Right atrium auricular region (tissue), 2 donors: ENCODE measurements at places on chromosomes 4 and X. TPM values are rescaled to one million over a fixed set of nuclear protein-coding genes. Genes with fewer than 3 reads are reported as not detected.

Gene CLDN22
- total RNA-seq = not detected

DNA sequence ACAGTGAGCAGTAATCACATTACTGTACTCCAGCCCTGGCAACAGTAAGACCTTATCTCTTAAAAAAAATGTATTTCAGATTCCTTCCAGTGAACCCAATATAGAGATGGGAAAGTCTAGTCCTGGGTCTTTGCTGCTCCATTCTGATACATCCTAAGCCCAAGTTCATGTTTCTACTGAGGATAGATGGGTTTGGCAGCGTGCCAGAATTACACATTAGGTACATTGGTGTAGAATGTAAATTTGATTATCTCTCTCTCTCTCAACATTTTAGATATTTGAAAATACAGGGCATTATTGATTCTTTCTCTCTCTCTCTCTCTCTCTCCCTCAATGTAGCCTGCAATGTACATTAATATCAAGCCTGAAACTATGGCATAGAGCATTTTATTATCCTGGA is 43.5 kb upstream of the ZNF330 start:
- DNase-seq = no peak

DNA sequence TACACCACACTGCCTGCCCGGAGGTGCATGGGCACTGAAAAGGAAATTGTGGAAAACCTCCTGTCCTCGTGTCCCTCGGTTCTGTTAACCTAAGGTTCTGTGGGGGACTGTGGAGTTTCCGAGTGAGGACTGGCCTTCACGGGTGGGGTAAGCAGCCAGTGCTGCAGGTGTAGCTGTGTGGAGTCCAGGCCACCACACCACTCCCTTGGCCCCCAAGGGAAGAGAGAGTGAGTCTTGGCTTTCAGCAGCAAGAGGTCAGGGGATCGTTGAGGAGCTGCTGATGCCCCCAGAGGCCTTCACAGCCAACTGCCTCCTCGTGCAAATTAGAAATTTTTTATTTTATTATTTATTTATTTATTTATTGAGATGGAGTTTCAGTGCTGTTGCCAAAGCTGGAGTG is 20.4 kb downstream of the BEND4 start:
- no peak for DNase-seq

GRCh38 chr4:138871555-138871875 is 144.1 kb upstream of the NOCT start:
- no peak for DNase-seq

- DNase-seq = no peak
Measured at GRCh38 chrX:13261348-13261747, 58.5 kb downstream of the ATXN3L start.

DNA sequence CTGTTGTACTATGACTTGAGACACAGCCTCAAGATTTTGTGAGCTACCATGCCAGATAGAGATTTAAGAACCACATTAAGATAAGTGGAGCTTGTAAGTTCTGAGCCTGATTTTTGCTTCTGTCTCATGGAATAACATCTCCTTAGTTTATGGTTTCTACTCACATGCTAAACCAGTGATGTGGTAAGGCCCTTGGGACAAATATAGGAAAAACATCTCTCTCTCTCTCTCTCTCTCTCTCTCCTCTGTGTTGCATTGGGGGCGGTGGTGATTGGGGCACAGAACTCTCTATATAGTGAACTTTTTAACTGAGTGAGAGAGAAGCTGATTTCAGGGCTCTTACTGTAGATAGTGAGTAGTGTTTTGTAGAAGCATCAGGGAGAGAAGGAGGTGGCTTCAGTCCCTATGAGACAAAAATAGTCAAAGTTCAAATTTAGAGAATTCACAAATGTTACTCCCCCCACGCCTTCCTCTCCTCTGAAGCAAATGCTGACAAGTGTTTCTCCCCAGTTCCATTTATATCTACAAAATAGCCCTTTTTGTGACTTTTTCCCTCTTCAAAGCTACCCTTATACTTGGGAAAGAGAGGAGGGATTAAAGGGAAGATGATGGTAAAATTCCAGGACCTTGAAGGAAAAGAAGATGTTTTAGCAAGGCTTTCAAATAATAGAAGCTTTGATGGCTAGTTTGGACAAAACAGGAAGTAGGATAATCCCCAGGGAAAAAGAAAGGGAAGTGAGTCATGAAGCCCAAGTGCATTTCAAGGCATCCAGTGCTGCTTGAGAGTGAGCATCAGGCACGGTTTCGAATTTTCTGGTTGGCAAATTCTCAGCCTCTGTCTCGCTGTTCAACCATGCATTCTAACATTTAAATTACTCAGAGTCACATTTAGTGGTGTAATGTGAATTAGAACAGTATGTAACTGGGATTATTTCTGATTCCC is 134.3 kb upstream of the AP1S2 start:
- DNase-seq = no peak

- DNase-seq = no peak
Measured at GRCh38 chr4:2671267-2671895, 84.8 kb downstream of the TNIP2 start.

DNA sequence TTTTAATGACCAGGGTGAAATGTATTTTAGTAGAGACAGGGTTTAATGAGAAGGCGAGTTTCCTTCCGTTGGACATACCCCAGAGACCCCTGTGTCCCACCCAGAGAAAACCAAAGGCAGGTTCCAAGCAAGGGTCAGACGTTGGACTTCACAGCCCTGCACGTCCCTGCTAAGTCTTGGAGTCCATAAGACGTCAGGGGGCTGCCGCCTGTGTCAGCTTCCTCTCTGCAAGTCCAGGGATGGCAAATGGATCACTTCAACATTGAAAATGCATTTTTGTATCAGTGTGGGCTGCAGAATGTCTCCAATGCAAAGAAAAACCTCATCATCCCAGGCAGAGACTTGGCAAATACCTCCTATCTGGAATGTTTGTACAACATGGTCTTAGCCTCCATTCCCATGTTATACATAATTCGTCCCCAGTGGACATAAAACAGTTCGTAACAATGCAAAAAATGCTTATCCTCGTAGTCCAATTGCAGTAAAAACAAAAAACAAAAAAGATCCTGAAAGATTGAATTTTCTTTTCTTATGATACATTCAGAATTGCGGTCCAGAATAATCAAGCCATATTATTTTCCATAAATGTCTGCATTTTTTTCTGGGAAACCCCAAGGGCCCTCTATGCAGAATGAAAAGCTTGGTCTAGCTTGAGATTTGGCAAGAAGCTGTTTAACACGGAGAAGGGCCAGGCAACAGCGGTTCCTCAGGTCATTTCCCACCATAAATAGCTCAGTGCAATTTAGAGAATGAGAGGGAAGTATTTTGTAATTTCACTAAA is 190.9 kb downstream of the SHOX start:
- DNase-seq = no peak

Gene TEX11
- not detected for total RNA-seq

DNA sequence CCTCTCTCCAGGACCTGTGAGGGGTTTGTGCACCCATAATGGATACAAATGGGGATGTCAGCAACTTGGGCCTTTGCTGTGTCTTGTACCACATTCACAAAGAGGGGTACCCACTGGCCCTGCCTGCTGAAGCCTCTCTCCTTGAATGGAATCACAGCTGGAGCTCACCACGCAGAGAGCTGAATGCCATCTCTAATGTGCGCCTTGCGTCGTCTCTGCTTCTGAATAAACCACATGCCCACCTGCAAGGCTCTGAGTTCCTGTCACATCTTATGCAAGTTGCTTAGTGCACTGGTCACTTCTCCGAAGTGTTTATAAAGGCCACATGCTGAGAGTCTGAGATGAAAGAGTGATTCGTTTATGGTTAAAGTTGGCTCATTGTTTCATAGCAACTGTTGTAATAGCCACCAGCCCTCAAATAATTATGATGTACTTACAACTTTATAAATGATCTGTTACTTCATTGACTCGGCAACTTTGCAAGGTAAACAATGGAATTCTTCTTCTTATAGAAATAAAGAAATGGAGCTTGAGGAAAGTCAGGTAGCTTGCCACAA is 6.2 kb upstream of the PUDP start:
- DNase-seq = no peak

Gene MID1IP1
- 13.3 TPM for total RNA-seq

Gene TLR10
- not detected for total RNA-seq

Gene GAB3
- total RNA-seq = 16.9 TPM

DNA sequence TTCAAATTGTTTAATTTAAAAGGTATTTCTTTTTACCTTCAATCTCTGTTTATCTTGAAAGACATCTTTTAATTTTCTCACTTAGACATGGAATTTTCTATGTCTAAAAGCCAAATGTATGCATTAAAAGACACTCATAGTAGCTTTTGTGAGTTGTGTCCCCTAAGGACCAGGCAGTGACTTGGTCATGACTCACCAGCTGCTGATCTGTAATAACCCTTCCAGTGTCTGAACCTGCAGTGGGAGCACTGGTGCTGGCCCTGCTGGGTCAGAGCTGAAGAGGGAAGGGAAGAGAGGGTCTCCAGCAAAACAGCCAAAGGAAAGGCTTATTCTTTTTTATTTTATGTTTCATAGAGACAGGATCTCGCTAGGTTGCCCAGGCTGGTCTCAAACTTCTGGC is 31.1 kb upstream of the SH3D19 start:
- DNase-seq = no peak

DNA sequence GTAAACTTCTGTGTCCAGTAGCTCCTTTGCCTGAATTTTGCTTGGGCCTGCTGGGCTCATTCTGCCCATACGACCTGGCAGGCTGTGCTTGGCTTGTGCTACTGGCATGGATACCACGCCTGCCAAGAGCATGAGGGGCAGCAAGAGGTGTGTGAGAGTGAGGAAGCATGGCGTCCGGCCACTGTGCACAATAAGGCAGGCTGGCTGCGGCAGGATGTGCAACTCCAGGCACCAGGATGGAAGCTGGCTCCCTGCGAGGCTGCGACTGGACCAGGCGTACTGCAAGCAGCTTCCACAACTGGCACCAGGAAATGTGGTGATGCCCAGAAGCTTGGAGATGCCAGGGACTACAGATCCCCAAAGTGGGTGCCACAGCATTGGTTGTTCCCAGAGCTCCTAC is 709.3 kb downstream of the PCDH18 start:
- no peak for DNase-seq

- no peak for DNase-seq
Measured at GRCh38 chr4:53371049-53371448, 5.2 kb upstream of the SCFD2 start.

GRCh38 chr4:87851953-87852352 is 19.2 kb downstream of the MEPE start:
- DNase-seq = no peak

Gene ATP8A1
- 25.8 TPM for total RNA-seq
